Stimulated activated memory B cell treated with anti-CD40 and anti-IgM and Interleukin-4, amounts not matched to agents 10 μg/mL and 1 μg/mL and 100 μg/mL, for 72 hours (primary cell): ENCODE measurements at places on chromosomes 2 and 18.

- H3K27ac ChIP-seq = peak overlapping the region; percentile 77
- H3K4me3 ChIP-seq = peak overlapping the region; percentile 72
- H3K27me3 ChIP-seq = no peaks in the 10 kb centered on the region
- H3K4me1 ChIP-seq = peaks cover 14% of the 10 kb centered on the region
These were observed 194.4 kb downstream of the RPIA start for GRCh38 chr2:88885679-88886416.

- no peak overlapping the region for H3K4me3 ChIP-seq
- ATAC-seq = no peak
- no peaks in the 10 kb centered on the region for H3K36me3 ChIP-seq
- H3K27me3 ChIP-seq = peaks cover 13% of the 10 kb centered on the region
- H3K4me1 ChIP-seq = no peaks in the 10 kb centered on the region
These were observed 168.2 kb upstream of the LRP1B start for GRCh38 chr2:142299021-142299420.

- ATAC-seq = peak; percentile 40
- peaks cover 11% of the 10 kb centered on the region for H3K4me1 ChIP-seq
- H3K27ac ChIP-seq = peak overlapping the region; percentile 53
- peaks cover 9% of the 10 kb centered on the region for H3K27me3 ChIP-seq
- no peaks in the 10 kb centered on the region for H3K36me3 ChIP-seq
- peak overlapping the region; percentile 85 for H3K4me3 ChIP-seq
These were observed 816 bp downstream of the GALNT14 start for GRCh38 chr2:31137211-31138036.

DNA sequence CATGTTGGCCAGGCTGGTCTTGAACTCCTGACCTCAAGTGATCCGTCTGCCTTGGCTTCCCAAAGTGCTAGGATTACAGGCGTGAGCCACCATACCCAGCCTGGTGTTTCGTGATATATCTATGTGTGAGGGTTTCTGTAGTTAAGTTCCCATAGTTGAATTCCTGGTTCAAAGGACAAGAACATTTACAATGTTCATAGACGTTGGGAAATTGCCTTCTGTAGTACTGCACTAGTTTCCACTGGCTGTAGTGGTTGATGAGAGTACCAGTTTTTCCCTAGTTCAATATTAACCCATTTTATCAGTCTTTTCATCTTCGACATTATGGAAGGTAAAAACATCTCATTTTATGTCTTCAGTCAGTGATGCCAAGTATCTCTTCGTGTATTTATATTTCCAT, 171.0 kb downstream of the NEDD4L start:
- H3K36me3 ChIP-seq = no peaks in the 10 kb centered on the region
- peaks cover 41% of the 10 kb centered on the region for H3K4me1 ChIP-seq
- no peak for ATAC-seq
- H3K27ac ChIP-seq = peak overlapping the region; percentile 67

DNA sequence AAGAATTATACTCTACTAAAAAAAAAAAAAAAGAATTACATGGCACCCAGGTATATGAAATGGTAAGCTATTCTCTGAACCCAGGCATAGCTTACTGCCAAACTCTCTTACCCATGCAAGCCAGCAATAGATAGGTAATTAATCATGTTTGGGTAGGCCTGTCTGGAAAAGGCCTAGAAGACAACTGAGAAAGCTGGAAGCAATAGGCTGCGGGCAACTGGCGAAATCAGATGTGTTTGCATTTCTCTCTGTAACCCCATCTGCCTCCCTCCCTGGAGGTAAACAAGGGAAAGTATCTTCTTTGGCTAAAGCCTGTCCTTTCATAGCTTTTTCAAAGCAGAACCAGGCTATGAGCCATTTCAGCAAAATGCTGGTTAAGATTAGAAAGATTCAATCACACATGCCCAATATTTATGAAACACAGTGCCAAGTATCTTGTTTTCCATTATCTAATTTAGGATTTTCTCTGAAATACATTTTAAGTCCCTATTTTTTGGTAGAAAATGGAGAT, 934.8 kb upstream of the DDX18 start:
- H3K4me3 ChIP-seq = no peak overlapping the region
- H3K27me3 ChIP-seq = no peaks in the 10 kb centered on the region
- no peak for ATAC-seq
- H3K27ac ChIP-seq = no peak overlapping the region
- no peaks in the 10 kb centered on the region for H3K4me1 ChIP-seq
- H3K36me3 ChIP-seq = no peaks in the 10 kb centered on the region

- no peak for ATAC-seq
- no peak overlapping the region for H3K27ac ChIP-seq
- H3K27me3 ChIP-seq = no peaks in the 10 kb centered on the region
These were observed 34.3 kb downstream of the FANCL start for GRCh38 chr2:58206785-58207184.

- peak; percentile 82 for ATAC-seq
- H3K4me1 ChIP-seq = peaks cover 49% of the 10 kb centered on the region
- no peaks in the 10 kb centered on the region for H3K27me3 ChIP-seq
- H3K27ac ChIP-seq = peak overlapping the region; percentile 93
- H3K4me3 ChIP-seq = peak overlapping the region; percentile 73
- H3K36me3 ChIP-seq = peaks cover 4% of the 10 kb centered on the region
These were observed 32.3 kb downstream of the EML6 start for GRCh38 chr2:54755641-54756326.
